ENCODE measurements at places on chromosomes 12 and 14. TPM values are rescaled to one million over a fixed set of nuclear protein-coding genes. Genes with fewer than 3 reads are reported as not detected.

USP5 gene
- 62.7 TPM for total RNA-seq

VDR gene
- 22.9 TPM for total RNA-seq

PMEL gene
- total RNA-seq: 0.84 TPM

MIP gene
- 0.29 TPM for total RNA-seq

P2RX2 gene
- total RNA-seq: not detected

CPM gene
- total RNA-seq: 0.36 TPM

DNA sequence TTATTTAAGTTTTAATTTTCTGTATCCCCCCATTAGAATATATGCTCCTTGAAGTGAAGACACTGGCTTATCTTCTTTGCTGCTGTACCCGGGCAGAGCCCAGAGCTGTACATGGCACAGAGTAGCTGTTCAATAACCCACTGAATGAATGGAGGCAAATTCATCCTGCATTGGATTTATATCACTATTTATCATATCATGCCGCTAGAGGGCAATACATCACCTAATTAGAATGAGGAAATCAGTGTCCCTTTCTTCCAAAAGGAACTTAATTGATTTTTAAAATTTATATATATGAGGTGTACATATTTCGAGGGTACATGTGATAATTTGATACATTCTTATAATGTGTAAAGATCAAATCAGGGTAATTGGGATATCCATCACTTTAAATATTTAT is 89.2 kb upstream of the TMEM260 start:
- DNase-seq: peak; percentile 23

DNA sequence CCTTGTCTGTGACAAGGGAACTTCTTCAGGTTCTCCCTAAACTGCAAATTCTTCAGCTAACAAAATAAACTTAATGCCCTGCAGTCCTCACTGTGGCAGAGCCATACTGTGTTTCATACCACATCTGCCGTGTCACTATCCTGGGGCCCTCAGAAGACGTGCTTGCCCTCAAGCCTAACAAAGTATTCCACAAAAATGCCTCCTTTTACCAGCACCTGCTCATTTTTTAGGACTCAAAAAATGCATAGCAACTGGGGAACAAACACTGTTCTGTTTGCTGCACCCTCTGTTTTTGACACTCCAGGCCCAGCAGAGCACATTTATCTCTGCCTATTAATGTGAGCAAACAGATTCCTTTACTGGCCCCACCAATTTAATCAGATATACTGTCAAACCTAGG is 270.7 kb upstream of the SSTR1 start:
- DNase-seq: no peak

GRCh38 chr14:103688441-103688840 is 26.8 kb downstream of the XRCC3 start:
- DNase-seq: no peak

GRCh38 chr14:21072031-21072473 is 1.9 kb downstream of the ARHGEF40 start:
- peak; percentile 72 for DNase-seq

DNA sequence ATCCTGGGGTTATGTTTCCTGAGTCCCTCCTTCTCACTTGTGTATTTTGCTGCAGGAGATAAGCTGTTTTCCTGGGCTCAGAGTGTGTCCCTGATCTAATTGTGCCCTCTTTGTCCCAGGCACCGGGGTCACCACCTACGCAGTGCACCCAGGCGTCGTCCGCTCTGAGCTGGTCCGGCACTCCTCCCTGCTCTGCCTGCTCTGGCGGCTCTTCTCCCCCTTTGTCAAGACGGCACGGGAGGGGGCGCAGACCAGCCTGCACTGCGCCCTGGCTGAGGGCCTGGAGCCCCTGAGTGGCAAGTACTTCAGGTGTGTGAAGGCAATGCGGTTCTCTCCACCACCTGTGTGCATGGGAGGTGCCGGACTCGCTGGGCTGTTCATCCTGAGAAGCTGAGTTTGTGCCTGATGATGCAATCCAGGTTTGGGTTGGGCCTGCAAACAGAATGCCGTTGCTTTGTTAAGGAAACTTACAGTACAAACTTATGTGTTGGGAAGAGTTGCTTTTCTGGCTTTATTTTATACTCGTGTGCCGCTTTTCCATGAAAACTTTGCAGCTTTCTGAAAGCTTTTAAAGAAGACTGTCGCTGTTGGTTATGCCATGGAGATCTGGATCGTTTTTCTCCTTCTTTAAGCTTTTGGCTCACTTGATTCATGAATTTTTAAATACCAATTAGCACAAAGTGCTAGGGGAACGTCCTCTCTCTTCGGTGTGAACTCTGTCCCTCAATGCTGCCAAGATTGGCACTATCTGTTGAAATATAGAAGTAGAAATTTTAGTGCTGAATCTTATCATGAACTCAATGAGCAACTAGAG is 27.6 kb downstream of the RDH12 start:
- no peak for DNase-seq

DNA sequence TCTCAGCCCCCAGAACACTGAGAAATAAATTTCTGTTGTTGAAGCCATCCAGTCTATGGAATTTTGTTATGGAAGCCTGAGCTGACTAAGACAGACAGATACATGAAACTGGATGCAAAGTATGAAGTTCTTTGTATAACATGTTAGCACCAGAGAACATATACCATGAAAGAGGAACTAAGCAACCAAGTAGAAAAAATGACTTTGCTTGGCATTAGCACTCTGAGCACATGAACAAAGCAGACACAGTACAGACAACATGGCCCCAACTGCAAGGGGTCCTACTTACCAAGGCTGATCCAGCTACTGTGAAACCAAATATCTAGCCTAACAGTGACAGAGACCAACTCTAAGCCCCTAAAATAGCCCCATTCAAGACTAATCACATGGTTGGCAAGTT is 13.8 kb downstream of the EXOC5 start:
- DNase-seq: no peak

GRCh38 chr12:30314506-30315100 is 381.1 kb downstream of the IPO8 start:
- DNase-seq: no peak

GRCh38 chr12:113650476-113650875 is 178.8 kb upstream of the LHX5 start:
- DNase-seq: no peak

GRCh38 chr14:43019826-43020225 is 1413.2 kb downstream of the LRFN5 start:
- DNase-seq: no peak

DNA sequence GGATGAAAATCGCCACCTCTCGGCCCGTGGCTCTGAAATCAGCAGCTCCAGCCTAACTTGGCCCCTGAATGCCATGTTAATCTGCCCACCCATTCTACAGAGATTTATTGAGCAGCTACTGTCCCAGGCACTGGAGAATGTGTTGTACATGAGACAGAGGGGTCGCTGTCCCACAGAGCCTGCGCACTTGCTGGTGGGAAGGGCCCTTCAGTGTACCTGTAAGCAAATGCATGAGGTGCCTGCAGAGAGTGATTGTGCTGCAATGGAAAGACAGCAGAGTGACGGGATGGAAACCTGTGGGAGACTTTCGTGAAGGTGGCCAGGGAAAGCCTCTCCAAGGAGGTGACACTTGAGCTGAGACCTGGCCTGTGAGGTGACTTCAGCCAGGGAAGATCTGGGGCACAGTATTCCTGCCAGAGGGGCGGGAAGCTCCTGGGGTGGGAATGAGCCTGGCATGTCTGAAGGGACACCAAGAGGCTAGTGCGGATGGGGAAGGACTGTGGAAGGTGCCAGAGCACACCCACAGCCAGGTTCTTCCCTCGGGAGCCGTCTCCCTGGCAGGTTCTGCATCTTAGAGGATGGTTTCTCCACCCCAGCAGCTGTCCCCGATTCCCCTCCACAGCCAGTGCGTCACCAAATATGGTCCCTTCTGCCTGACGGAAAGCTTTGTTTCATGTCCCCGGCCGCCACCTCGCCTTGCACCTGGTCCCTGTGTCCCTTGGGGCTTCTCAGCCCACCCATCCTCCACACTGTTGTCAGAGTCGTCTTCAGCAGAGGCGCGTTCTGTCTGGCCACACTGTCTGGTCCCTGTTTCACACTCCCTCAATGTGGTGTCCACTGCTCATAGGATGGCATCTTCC is 8.7 kb downstream of the SMIM41 start:
- no peak for DNase-seq

GRCh38 chr12:53227341-53227740 is 4.7 kb downstream of the RARG start:
- DNase-seq: no peak

DNA sequence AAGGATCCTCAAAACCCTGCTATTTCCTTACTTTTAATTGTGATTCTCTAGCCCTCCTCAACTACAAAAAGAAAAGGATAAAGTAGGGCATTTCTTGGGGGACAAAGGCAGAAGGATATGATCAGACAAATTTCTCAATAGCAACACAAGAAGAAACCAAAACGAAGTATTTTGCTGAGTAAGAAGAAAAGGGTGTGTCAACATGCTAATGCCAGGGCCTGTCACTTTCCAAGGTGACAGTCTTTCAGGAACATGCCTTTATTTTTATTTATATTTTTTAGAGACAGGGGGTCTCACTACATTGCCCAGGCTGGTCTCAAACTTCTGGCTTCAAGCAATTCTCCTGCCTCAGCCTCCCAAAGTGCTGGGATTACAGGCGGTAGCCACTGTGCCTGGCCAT is 39.8 kb downstream of the CBX5 start:
- no peak for DNase-seq

DNA sequence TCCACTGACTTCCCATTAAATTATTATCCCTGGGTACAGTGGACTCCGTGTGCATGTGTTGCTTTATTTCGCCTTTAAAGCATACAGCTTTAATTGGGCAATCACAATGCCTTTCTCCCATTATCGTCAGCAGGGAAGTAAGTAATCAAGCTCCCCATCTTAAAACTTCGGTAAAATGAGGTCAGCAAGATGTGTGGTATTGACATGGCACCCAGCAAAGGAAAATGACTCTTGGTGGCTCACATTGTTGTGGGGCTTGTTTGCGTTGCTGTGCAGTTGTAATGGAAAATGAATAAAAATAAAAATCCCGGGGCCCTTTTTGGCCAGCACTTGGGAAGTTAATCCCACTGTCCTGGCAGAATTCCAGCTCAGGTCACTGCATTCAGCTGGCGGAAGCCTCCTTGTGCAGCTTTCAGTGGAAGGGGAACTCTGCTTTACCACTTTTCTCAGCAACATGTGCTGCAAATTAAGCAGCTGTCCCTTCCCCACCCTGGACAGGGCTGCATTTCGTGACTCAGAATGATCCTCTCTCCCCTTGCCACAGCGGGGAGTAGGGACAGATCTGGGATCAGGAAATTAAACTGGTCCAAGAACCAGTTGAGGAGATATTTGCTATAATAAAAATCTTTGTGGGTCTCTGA is 13.9 kb upstream of the ATP2A2 start:
- peak; percentile 95 for DNase-seq

DNA sequence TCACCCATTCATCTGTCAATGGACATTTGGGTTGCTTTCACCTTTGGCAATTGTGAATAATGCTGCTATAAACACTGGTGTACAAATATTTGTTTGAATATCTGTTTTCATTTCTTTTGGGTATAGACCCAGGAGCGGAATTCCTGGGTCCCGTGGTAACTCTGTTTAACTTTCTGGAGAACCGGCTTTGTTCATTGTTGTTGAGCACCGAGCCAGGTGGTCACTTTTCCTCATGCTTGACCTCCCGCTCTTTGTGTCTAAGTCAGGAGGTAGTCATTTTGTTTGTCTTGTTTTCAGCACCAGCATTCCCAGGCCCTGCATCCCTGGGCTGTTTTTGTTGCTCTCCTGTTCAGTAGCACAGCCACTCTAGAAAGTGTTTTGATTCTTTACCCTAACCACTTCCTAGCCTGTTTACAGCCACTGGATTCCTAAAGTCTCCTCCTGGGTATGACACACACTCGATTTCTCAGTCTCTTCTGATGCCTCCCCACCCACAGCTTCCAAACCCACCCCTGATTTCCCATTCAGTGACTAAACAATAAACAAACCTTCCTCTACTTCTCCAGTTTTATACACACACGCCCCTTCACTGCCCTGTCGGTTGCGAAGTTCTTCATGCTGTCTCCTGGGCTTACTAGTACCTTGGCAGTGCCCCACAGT is 37.9 kb downstream of the B4GALNT3 start:
- no peak for DNase-seq

DNA sequence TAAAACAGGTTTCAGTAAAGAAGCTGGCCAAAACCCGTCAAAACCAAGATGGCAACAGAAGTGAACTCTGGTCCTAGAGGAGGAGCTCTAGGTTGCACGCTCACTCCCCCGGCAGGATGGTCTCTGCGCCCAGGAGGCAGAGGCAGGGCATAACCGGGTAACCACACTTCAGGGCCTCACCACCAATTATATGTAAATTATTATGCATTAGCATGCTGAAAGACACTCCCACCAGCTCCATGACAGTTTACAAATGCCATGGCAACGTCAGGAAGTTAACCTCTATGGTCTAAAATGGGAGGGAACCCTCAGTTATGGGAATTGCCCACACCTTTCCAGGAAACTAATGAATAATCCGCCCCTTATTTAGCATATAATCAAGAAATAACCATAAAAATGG is 20.1 kb upstream of the SLC6A12 start:
- DNase-seq: no peak

DNA sequence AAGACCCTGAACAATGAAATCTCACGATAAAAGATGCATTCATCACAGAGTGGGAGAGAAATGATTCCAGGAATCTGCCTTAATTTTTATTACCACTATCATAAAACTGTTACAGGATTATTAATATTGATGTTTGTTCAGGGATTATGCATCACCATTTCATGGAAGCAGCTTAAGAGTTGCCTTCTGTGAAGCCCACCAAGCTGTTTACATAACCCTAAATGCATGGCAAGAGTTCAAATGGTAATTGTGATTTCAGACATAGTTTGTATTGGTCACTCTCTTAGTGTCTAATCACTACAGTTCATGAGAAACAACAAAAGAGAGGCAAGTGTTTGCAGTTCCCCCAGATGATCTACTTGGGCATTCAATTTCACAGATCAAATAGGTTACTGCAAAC is 527.7 kb downstream of the RPS29 start:
- no peak for DNase-seq

Data from RPMI7951 (cell line).